ENCODE measurements at places on chromosomes 5 and 9.

DNA sequence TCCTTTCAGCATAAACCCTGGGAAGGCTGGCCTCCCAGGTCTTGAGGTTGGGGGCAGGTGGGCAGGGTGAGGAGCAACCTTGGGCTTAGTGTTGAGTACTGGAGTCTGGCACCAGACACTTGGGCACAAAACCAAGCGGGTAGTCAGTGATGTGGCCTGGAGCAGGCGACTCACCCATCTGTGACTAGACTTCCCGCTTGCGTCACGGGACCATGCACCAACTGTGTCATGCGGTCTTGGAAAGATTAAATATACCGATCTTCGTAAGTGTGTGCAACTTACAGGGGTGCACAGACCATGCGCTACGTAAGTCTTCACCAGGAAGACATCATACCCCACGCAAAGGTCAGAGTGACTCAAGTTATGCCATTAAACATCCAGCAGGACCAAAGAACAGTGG is 304.4 kb upstream of the IRX4 start:
- no peak for DNase-seq

GRCh38 chr9:129632460-129632859 is 6.5 kb downstream of the NTMT1 start:
- DNase-seq: no peak

DNA sequence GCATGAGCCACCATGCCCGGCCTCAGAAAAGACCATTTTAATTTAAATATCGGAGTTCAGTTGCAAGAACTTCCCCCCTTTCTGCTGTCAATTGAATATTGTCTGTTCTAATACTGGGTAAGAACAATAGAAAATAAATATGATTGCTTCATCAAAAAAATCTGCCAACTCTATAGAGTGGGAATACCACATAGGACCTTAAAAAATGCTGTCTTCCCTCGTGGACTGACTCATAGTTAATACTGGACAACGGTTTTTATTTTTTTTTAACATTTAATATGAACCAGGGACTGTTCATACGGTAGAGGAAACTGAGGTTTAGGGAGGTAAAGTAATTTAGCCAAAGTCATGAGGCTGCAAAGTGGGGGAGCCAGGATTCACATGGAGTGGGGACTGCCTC is 9.7 kb downstream of the ZNF462 start:
- DNase-seq: no peak

DNA sequence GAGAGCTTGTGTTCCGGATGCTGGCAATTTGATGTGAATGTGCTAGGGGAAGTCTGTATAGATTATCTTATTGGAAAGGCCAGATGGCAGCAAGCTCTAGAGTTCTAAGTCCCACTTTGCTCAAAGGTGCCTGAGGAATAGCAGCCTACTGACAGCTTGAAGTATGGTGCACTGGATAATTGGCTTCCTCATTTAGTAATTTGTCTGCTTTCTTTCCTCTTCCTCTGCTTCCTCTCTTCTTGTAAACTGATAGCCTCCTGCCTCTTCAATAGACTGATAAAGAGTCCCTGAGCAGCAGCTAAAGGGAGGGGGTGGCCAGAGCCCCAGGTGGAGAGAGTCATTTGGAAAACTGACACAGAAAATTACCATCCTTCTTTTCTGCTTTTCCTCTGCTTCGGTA is 177.3 kb downstream of the FGF1 start:
- DNase-seq: no peak

Measured in stimulated activated CD4-positive, alpha-beta T cell treated with anti-CD3 and anti-CD28 coated beads, Interleukin-1b, Interleukin-23, amount 100 ng/mL, for 1 hour (primary cell).